ENCODE measurements at places on chromosomes 11 and 22.

- DNase-seq = no peak
Observed at GRCh38 chr11:36053862-36054261, 110.0 kb downstream of the LDLRAD3 start.

DNA sequence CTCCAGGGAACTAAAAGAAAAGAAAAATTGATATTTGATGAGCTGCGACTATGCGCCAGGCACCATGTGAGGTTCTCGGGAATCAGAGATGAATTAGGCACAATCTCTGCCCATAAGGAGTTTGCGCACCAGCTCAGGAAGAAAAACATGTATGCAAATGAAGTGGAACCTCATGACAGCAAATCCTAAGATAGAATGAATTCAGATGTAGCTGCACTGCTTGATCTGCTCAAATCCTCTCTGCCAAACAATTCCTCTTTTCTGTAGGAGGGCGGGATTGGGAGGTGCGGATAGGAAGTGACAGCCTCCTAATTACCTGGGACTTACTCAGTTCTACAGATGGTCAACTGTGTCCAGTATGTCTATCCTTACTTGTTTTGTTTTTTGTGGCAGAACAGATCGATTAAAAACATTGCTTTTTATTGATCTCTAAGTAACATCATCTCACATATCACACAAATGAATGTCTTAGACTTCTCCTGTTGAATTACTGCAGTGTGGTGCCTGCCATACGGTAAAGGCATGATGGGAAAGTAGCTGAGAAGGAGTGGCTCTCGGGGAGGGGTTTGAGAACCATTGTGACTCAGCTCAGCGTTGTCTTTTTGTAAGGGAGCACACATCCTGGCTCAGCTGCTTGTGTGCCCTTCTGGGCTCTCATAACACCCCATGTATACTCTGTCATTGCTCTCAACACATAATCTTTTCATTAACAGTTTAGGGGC is 13.9 kb downstream of the CRTAM start:
- peak; percentile 44 for DNase-seq

DNA sequence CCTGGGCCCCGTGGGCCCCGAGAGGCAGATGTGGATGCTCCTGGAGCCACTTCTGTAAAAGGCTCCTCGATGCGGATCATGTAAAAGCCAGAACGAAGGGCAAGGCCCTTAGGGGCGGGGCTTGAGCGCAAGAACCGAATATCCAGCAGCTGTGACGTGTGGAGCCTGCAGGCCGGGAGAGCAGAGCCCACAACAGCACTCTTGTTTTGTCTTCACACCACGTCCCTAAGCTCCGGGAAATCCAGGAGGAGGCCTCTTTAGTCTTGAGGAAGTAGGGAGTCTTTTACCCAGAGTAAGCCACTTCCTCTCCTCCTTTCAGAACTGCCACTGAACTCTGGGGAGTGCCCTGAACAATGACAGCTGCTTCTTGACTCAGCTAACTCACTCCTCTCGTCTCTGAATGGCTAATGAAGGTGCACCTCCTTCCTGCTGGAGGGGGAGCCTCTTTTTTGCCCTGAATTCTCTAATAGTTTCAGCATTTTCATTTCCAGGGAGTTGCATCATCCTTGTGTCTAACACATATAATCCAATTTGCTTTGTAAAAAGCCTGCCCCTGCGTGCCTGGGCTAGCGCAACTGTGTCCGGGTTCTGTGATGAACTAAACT is 12.5 kb downstream of the L3MBTL2 start:
- no peak for DNase-seq

DNA sequence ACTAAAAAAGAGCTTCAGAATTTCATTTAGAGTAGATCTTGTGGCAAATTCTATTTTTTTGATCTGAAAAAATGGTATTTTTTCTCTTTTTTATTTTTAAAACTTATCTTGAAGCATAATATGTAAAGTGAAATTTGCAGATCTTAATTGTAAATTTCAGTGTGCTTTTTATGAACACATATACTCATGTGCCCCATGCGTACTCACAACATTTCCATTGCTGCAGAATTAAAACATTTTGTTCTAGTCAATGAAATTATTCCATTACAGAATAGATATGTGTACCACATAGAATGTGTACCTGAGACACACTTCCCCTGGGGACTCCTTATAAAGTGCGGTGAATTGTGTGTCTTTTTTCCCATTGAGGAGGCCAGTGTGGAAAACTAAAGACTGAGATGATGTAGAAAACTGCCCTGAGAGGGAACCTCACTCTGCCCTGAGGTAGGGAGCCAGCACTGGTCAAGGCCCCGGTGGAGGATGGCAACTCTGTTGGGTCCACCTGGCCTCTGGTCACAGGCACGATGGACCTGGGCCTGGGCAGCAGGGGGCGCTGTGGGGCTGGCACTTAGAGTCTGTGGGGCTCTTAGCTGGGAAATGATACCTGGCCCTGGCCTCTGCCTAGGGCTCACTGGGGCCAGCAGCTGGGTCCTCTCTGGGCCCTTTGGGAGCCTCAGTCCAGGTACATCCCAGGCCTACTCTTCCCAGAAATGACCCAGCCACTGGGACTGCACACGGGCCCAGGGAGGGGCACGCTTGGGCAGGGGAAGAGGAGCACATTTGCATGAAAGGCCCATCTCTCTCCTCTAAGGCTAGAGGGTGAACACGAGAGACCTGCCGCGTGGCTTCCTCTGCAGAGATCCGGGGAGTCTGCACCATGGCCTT is 77.9 kb upstream of the TOP3B start:
- DNase-seq = peak; percentile 43

DNA sequence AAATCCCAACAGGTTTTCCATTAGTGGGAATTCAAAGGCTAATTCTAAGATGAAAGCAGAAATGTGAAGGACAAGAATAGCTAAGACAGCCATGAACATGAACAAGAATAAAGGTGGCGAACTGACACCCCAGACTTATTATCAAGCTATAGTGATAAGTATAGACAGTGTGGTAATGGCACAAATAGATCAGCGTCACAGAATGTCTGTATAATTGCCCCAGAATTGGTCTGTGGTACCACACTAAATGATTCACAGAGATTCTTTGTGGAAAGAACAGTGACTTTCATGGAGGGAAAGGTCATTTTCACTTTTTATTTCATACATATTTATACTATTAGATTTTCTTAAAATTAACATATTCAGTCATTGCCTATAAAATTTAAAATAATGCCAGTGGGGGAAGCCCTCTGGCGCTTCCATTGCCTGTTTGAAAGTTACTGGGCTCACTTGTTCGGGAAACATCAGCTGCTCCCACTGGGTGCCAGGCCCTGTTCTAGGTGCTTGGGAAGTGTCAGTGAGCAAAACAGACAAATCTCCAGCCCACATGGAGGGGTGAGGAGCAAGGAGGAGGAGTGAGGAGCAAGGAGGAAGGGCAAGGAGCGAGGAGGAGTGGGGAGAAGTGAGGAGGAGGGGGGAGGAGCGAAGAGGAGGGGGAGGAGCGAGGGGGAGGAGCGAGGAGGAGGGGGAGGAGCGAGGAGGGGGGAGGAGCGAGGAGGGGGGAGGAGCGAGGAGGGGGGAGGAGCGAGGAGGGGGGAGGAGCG is 11.3 kb upstream of the NLRP6 start:
- DNase-seq = no peak
